Activated T-cell treated with anti-CD3 and anti-CD28 coated beads, Interleukin-2, amount 50 U/mL, for 4 hours (primary cell): ENCODE measurements at places on chromosomes 4 and X. TPM values are rescaled to one million over a fixed set of nuclear protein-coding genes. Genes with fewer than 3 reads are reported as not detected.

SLITRK4 gene
- total RNA-seq: not detected

FAM9B gene
- total RNA-seq: not detected

FANCB gene
- 9.1 TPM for total RNA-seq

GRID2 gene
- not detected for total RNA-seq

SAP30 gene
- 6.9 TPM for total RNA-seq

AKAP14 gene
- total RNA-seq: not detected
